NCI-H524 (cell line): ENCODE measurements at places on chromosomes 12 and 14.

DNA sequence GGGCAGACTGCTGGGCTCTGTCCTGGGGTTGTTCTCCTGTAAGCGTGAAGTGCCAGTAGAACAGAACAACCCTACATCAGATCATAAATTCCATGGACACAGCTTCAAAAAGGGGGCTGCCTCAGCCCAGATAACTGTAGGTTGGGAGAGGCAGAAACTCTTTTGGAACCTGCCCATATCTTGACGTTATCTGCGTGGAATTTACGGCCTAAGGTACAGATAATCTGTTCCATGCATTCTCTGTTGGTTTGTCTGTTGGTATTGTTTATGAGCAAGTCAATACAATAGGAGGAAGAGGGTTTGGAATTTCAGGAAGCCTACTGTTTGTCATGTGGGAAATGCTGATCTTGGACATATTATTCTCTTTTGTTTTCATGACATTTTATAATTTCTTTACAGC, 36.7 kb downstream of the SLC25A47 start:
- DNase-seq = no peak

DNA sequence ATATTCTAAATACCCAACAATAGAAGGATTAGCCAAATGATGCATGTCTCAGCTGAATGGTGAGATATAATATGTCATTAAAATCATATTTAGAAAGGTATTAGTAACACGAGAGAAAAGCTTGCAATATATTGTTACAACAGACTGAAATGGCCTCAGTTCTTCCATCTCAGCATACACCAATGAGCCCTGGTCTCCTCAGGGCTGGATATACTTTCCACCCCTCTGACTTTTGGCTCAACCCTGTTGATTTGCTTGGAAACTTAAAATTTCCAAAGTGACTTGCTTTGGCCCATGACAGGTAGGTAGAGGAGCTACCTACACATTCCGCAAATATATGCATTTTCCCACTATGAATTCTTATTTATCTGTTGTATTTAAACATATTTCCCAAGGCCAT, 908.1 kb upstream of the TMEM132C start:
- no peak for DNase-seq

GRCh38 chr14:95431199-95432143, 85.0 kb downstream of the SYNE3 start:
- DNase-seq = peak; percentile 64

DNA sequence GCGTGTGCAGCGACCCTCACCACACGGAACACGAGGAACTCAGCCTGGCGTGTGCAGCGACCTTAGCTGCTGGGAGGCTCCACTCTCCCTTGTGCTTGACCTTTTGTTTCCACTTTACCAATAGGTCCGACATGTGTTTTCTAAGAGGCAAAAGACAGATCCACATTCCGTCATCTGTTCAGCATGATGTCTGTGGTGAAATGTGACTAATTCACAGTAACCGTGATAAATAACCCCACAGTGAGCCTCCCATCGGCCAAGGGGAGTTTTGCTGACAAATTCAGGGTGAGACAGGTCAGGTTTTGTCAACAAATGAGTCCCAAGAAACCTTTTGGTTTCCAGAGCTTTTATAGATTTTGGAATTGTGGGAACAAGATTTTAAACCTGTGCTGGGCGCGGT, 55.9 kb downstream of the MOK start:
- DNase-seq = no peak

DNA sequence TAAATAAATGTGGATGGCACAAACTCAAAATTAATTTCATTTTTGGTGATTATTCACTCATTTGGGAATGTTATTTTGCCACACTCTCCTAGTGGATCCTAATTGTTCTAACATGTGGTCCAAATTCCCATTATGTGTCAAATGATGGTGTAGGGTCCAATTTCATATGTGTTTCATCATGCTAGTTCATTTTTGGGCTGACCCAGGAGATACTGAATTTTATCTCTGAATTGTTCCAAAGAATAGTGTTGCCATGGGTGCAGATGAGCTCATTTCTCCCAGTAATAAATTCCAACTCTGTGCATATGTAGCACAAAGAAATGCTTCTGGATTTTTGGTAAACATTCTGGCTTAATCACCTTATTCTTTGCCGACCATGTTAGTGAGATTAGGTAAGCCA, 23.5 kb upstream of the SEL1L start:
- DNase-seq = no peak

- DNase-seq = no peak
These were observed 184.8 kb downstream of the ZFP36L1 start for GRCh38 chr14:68607867-68608573.

- DNase-seq = no peak
These were observed 725.9 kb upstream of the MDGA2 start for GRCh38 chr14:48401321-48401720.

DNA sequence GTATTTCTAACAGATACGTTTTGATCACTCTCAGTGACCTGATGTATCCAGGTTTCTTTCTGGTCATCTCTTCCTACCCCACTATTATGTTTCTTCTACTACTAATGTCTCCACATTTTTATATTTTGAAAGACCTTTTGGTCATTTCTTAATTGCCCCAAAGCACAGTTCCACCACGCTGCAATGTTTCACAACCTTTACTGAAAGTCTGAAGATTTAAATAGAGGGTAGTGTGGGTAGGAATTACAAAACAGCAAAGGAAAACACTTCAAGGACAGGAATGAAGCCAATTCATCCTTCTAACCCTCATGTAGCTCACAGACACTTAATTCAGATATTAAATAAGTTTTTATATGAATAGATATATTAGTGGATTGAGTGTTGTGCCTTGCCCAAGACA, 36.1 kb upstream of the SLC16A7 start:
- no peak for DNase-seq

DNA sequence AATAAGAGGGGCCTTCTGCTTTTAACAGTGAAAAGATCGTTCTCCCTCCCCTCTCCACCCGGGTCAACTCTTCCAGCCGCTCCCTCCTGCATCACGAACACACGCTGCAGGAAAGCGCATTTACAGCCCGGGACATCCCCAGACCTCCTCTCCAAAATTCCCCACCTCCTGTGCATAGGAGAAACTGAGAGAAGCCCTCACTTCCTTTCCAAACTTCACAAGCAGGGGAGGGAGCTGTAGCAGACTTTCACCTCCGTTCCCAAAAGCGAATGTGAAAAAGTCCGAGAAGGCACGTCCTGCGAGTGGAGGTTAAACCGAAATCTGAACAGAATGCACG, 513 bp downstream of the BCAT1 start:
- DNase-seq = peak; percentile 24

DNA sequence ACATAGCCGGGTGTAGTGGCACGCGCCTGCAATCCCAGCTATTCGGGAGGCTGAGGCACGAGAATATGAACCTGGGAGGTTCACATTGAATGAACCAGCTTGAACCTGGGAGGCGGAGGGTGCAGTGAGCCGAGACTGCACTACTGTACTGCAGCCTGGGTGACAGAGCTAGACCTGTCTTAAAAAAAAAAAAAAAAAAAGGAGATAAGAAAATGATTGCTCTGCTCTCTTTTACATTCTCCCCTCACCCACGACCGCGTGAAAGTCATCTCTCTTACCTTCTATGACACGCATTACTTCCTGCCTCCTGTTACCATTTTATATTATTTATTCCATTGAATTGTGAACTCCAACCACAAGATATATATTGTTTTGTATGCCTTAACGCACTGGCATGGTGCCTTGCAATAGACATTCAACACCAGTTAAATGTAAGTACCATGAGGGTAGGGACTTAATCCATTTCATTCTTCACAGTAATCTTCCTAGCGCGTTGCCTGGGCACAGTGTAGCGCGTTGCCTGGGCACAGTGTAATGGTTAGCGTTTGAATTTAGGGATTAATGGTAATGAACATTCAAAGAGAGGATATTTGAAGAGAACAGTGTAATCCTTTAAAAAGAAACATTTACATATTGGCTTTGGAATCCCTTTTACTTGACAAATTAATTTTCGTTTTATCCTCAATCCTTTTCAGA, 2.7 kb downstream of the RAP1B start:
- DNase-seq = no peak

DNA sequence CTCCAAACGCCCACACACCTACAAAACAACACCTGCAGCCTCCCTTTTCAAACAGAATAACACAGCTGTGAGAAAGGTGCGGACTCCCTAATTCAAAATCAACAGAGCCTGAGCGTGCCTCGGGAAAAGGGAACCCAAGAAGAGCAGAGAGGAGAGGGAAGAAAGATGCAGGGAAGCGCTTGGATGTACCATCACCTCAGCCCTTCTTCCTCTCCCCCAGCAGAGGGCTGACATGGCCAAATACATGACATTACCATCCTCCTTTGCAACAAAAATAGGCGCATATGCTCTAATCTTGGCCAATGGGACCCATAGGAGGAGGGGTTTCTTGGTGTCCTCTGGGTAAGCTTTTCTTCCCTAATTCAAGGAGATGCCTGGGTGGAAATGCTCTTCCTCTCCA, 78.0 kb downstream of the CPSF2 start:
- no peak for DNase-seq

DNA sequence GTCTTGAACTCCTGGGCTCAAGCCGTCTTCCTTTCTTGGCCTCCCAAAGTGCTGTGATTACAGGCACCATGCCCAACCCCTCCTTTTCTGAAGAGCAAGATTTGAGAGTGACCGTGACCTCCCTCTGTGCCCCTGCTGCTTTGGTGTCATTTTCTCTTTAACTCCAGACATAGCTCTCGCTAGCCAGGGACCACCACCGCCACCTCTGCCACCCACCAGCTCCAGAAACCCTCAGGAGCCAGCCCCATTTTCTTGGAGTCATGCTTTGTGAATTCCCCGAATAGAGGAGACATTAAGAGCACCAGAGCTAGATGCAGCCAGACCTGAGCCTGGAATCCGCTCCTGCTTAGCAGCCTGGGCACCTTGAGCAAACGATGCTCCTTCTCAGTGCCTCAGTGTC, 18.2 kb downstream of the SDSL start:
- no peak for DNase-seq
